ENCODE measurements at places on chromosomes 11 and 22. TPM values are rescaled to one million over a fixed set of nuclear protein-coding genes. Genes with fewer than 3 reads are reported as not detected.

- no peaks in the 10 kb centered on the region for H3K36me3 ChIP-seq
- no peak overlapping the region for H3K27ac ChIP-seq
- peaks cover 14% of the 10 kb centered on the region for H3K4me1 ChIP-seq
- H3K27me3 ChIP-seq: no peaks in the 10 kb centered on the region
- H3K4me3 ChIP-seq: no peak overlapping the region
These were observed 35.6 kb downstream of the BMAL1 start for GRCh38 chr11:13313005-13313819.

- no peaks in the 10 kb centered on the region for H3K27me3 ChIP-seq
- peaks cover 4% of the 10 kb centered on the region for H3K4me1 ChIP-seq
- no peak overlapping the region for H3K27ac ChIP-seq
- H3K36me3 ChIP-seq: no peaks in the 10 kb centered on the region
These were observed 25.2 kb downstream of the GRIK4 start for GRCh38 chr11:120536797-120537169.

- H3K27me3 ChIP-seq: no peaks in the 10 kb centered on the region
- H3K4me3 ChIP-seq: no peak overlapping the region
- H3K27ac ChIP-seq: no peak overlapping the region
- no peak for DNase-seq
These were observed 81.4 kb downstream of the ABTB2 start for GRCh38 chr11:34276352-34276864.

DNA sequence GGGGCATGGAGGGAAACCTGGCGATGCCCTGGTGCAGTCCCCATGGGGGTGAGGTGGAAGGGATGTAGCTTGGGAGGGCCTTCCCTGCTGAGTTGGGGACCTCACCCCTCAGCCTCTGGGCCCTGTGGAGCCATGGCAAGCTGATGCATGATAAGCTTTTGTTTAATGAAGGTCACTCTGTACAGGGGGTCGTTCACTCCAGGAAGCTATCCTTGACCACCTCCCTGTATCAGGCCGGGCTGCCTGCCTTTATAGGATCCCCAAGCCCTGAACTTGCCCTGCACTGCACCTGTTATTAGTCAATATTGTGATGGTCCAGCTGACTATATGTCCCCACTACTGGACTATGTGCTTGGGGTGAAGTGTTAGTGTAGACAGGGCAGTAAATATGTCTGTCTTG lies 49.7 kb upstream of the MYEOV start:
- H3K4me1 ChIP-seq: no peaks in the 10 kb centered on the region
- no peak for DNase-seq
- peaks cover 8% of the 10 kb centered on the region for H3K27me3 ChIP-seq
- H3K4me3 ChIP-seq: no peak overlapping the region
- no peak overlapping the region for H3K27ac ChIP-seq

- peaks cover 18% of the 10 kb centered on the region for H3K4me1 ChIP-seq
- no peaks in the 10 kb centered on the region for H3K27me3 ChIP-seq
- H3K27ac ChIP-seq: no peak overlapping the region
- DNase-seq: no peak
- no peak overlapping the region for H3K4me3 ChIP-seq
- H3K36me3 ChIP-seq: no peaks in the 10 kb centered on the region
These were observed 351.9 kb downstream of the TENM4 start for GRCh38 chr11:79088967-79089366.

GRCh38 chr11:9092853-9093778 lies 1.7 kb upstream of the SCUBE2 start:
- peaks cover 3% of the 10 kb centered on the region for H3K27me3 ChIP-seq
- DNase-seq: peak; percentile 5
- H3K4me1 ChIP-seq: peaks cover 3% of the 10 kb centered on the region
- no peaks in the 10 kb centered on the region for H3K36me3 ChIP-seq

DNA sequence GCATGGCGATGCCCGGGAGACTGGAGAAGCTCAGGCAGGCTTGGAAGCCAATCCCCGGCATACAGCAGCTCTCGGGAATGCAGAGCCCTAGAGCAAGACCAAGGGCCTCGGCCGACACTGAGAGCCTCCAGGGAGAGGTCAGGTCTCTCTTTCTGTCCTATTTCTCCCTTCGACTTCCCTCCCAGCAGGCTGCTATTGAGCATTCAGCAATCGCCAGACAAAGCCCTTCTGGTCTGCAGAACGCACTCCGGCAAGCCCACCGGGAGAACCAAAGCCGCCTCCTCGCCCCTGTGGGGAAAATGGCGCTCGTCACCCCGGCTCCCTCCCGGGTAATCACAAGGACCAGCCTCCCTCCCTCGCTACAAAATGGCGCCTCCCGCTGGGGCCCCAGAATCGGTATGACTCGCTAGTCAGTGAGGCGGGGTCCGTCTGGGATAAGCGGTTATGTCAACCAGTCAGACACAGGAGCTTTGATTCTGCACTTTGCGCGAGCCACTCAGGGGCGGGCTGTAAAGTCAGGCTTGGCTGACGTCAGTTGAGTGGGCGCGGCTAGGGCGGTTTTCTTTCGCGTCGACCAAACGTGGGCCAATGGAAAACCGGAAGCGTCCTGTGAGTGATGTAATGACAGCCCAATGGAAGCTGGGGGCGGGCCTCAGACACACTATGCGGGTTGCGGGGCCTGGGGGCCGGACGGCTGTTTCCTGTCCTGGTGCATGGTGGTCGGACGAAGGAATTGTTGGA lies at the start of gene ZNF143:
ZNF143 (plus strand) TSS at position 691 of the 741 bp plus-strand sequence. CDS start 10,297 bp downstream, outside the sequence.
- H3K27ac ChIP-seq: peak within 1 kb of the TSS; percentile 99
- peak within 1 kb of the TSS; percentile 99 for H3K4me3 ChIP-seq
- no peaks in the 10 kb centered on the region for H3K36me3 ChIP-seq
- no peaks in the 10 kb centered on the region for H3K27me3 ChIP-seq
- DNase-seq: peak; percentile 100

The ALDH3B2 gene
- not detected for polyA plus RNA-seq

The ACTN3 gene
- not detected for polyA plus RNA-seq

The MOGAT2 gene
- polyA plus RNA-seq: not detected

- H3K4me1 ChIP-seq: peaks cover 20% of the 10 kb centered on the region
- DNase-seq: peak; percentile 87
- H3K36me3 ChIP-seq: no peaks in the 10 kb centered on the region
These were observed 106.8 kb downstream of the RBFOX2 start for GRCh38 chr22:35921777-35922176.

DNA sequence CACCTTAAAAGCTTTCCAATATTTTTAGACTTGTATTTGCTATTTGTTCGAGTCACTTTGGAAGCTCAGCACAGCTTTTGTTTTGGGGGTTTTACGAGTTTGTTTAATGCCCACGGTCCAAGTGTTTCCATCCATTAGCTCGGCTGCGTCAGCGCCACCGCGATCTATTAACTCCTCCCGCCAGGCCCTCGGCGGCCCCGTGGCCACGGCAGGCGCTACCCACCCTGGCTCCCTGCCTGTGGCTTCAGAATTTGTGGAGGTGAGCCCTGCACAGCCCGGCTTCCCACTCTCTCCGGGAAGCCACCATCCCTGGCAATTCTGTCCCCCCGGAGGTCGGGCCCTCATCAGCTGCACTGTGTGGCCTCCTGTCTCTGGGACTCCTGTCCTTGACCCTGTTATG lies 648.5 kb downstream of the BRD1 start:
- no peaks in the 10 kb centered on the region for H3K36me3 ChIP-seq
- no peaks in the 10 kb centered on the region for H3K4me1 ChIP-seq
- no peak overlapping the region for H3K4me3 ChIP-seq
- no peak overlapping the region for H3K27ac ChIP-seq
- DNase-seq: no peak

DNA sequence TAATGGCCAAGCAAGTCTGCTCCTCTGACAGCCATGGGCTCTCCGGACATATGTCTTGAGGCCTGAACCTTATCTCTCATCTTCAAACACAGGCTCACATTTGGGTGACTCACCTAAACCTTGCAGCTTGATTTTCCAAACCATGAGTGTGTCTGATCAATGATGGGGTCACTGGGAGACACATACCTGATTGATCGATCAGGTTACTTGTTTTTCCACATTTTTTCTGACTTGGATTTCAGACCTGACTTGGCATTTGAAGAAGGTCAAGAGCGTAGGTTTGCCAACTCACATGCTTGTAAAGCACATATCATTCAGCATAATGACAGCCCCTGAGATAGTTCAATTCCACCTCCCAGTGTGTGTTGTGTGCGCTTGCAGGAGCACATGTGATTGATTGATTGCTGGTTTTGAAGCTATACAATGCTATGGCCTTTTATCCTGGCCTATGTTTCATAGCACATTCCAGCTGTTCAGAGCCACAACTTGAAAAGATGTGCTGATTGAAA lies 116.7 kb upstream of the KIRREL3 start:
- DNase-seq: no peak
- no peaks in the 10 kb centered on the region for H3K36me3 ChIP-seq
- H3K27me3 ChIP-seq: no peaks in the 10 kb centered on the region
- H3K4me3 ChIP-seq: no peak overlapping the region

The SCGB1A1 gene
- polyA plus RNA-seq: not detected

DNA sequence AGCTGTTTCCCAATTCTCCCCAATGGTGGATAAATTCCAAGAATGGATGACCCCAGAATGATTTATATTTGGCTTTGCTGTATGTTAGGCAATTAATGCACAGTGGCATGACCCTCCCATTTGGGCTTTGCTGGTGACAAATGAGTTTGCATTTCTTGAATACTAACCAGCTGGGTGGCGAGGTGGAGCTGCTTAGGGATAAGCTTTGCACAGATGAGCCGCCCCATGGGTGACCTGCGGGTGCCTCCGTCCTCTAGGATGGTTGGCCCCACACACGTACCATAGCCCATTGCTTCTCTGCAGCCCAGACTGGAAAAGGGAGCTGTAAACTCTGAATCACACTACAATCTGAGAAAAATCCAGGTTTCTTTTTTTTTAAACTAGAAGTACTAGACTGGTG lies 94.6 kb downstream of the NTM start:
- H3K27ac ChIP-seq: no peak overlapping the region
- H3K4me3 ChIP-seq: no peak overlapping the region
- no peaks in the 10 kb centered on the region for H3K36me3 ChIP-seq
- no peaks in the 10 kb centered on the region for H3K27me3 ChIP-seq
- H3K4me1 ChIP-seq: no peaks in the 10 kb centered on the region

The SLC17A6 gene
- polyA plus RNA-seq: not detected

DNA sequence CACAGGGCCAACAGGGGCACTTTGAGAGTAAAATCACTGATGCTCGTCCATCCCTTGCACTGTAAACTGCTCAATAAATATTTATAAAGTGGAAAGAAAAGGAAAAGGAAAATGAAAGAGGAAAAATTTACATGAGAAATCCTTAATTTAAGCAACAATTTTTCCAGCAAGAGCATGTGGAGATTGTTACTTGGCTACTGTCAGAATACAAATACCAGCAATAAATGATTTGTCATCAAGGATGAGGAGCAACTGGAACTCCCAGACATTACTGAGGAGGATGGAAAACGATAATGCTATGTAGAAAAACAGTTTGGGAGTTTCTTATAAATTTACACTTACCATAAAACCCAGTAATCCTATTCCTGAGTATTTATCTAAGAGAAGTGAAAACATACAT lies 123.0 kb downstream of the SGSM3 start:
- no peak overlapping the region for H3K4me3 ChIP-seq
- peak overlapping the region; percentile 52 for H3K27ac ChIP-seq
- H3K36me3 ChIP-seq: no peaks in the 10 kb centered on the region
- H3K4me1 ChIP-seq: peaks cover 20% of the 10 kb centered on the region

- H3K27ac ChIP-seq: no peak overlapping the region
- H3K4me1 ChIP-seq: no peaks in the 10 kb centered on the region
- no peaks in the 10 kb centered on the region for H3K36me3 ChIP-seq
These were observed 163.8 kb downstream of the CHST1 start for GRCh38 chr11:45501392-45502225.

GRCh38 chr11:27795955-27796861 lies 96.0 kb upstream of the BDNF start:
- no peak for DNase-seq
- H3K4me1 ChIP-seq: no peaks in the 10 kb centered on the region
- H3K27me3 ChIP-seq: no peaks in the 10 kb centered on the region
- H3K36me3 ChIP-seq: no peaks in the 10 kb centered on the region
- H3K27ac ChIP-seq: no peak overlapping the region
- no peak overlapping the region for H3K4me3 ChIP-seq

- no peak for DNase-seq
- no peaks in the 10 kb centered on the region for H3K27me3 ChIP-seq
- no peaks in the 10 kb centered on the region for H3K4me1 ChIP-seq
- no peak overlapping the region for H3K4me3 ChIP-seq
These were observed 13.2 kb downstream of the CCND1 start for GRCh38 chr11:69654001-69654659.

- H3K36me3 ChIP-seq: no peaks in the 10 kb centered on the region
- H3K4me1 ChIP-seq: no peaks in the 10 kb centered on the region
- DNase-seq: peak; percentile 23
- no peak overlapping the region for H3K27ac ChIP-seq
These were observed 115.7 kb downstream of the NTM start for GRCh38 chr11:131486100-131486499.

The RTN4RL2 gene
- 0.27 TPM for polyA plus RNA-seq

The TMEM138 gene
- 95.9 TPM for polyA plus RNA-seq

DNA sequence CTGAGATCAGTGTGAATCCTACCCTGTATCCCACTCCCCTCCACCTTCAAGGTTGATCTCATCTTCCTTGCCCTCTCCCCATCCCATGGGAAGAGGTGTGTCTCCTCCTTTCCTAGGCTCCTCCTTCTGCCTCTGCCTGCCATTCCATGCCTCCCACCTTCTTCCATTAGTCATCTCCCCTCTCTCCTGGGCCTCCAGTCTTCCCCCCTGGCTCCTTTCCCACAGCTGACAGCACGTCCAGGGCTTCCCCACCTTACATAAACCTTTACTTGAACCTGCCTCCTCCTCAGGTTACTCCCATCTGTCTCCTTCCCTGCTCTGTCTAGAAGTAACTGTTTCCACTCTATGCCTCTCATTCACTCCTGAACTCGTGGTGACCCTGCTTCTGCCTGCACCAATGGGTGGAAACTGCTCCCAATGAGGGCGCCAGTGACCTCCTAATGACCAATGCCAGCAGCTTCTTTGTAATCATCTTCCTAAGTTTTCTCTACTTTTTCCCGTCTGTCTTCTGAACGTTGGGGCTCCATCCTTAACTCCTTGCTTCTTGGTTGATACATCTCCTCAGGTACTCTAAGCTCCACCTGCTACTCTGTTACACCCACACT lies 266.9 kb upstream of the NARS2 start:
- no peaks in the 10 kb centered on the region for H3K36me3 ChIP-seq
- peak; percentile 39 for DNase-seq
- H3K27ac ChIP-seq: peak overlapping the region; percentile 66
- H3K4me1 ChIP-seq: peaks cover 14% of the 10 kb centered on the region
- H3K4me3 ChIP-seq: no peak overlapping the region

DNA sequence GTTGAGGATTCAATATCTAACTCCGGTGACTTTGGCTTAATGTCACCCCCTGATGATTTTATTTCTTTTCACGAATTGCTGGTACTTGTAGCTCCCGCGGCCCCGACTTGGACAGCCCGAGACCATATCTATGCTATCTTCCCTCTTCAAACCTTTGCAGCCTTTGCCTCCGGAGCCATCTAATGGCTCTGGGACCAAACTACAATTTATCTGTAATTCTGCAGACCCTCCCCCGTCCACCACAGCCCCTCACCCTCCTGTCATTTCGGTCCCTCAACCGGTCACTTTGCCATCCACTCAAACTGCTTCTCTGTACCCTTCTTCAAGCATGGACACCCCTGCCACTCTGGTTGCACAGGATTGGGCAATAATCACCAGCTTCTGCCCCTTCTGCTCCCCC lies 25.7 kb upstream of the ALDH3B2 start:
- no peaks in the 10 kb centered on the region for H3K36me3 ChIP-seq
- no peaks in the 10 kb centered on the region for H3K27me3 ChIP-seq
- H3K4me1 ChIP-seq: no peaks in the 10 kb centered on the region
- DNase-seq: no peak
- no peak overlapping the region for H3K4me3 ChIP-seq

The CD248 gene
- polyA plus RNA-seq: 98.8 TPM

The CCDC188 gene
- polyA plus RNA-seq: 0.37 TPM
